ENCODE measurements at places on chromosomes 7 and 10.
A peak's percentile ranks its signal among the peaks of the same experiment; 100 is the strongest.

DNA sequence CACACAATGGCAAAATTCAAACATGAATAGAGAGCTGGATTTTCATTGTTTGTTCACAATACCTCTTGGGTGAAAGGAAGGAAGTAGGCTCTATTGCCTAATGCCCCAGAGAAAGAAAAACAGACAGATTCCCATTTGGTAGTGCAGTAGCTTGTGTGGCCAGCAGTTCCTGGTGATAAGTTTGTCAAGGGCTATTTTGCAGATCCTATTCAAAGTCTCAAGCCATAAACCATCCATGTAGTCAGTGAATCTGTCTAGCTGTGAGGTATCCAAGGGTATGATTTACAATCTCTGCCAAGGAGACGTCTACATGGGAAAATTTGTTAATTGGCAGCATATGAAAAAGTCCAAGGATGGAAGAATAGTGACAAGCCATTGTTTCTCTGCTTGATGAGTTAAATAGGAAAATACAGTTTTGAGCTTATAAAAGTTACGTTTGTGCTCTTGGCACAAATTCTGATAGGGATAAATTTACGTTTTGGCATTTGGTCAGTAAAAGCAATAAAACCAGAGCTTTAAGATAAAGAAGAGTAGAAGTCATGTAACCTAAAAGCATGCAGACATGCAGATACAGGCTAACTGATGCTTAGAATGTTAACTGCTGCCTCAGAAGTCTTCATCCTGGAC lies 269.1 kb downstream of the GATA3 start:
- no peak for DNase-seq

DNA sequence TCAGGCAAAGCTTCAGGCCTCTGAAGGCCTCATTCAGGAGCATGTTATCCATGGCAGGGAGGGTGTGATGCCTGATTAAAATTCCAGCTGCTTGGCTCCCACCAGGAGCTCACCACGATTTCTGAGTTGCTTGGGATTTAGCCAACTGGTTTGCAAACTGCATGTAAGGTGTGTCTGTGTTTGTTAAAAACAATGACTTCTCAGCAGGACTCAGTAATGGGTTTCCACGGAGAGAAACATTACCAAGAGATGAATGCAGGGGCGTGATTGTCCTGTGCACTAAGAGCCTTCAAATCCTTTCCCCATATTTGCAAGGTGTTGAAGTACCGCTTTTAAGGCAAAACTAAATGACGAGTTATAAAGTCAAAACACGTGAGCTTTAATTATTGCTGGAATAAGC lies 88.8 kb upstream of the BTBD16 start:
- DNase-seq, result no peak

- no peak for DNase-seq
Observed at GRCh38 chr7:50533866-50534265, 31.3 kb downstream of the DDC start.

DNA sequence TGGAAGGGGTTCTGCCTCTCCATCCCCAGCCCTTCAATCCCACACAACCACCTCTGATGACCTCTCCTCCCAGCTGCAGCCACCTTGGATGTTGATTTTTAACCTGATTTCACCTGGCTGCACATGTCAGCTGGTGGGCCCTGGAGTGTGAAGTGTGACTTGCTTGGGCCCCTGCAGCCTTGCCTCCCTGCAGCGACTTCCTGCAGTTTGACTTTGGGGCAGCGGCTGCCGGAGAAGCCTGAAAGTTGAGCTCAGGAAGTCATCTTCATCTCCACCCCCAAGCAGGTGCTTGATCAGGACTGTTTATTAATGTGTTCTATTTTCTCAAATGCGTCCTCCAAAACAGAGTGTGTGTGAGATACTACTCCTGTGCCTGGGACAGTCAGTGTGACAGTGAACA lies 675.2 kb upstream of the GALNT17 start:
- DNase-seq, result no peak

DNA sequence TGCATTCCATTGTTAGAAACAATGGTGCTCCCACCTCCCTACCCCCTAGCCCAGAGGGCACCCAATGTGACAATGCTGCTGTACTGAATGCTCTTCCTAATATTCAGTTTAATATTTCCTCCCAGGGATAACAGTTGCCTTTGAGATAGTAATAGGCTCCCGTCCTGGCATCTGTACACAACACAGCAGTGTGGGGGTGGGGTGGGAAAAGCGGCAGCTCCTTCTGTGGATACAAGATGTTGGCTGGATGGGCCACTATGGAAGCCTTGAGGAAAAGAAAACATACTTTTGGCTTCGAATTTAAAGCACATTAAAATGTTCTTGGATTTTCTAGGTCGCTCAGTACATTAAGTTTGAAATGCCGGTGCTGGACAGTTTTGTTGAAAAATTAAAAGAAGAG lies 9.2 kb upstream of the ZNF22 start:
- DNase-seq, result no peak

DNA sequence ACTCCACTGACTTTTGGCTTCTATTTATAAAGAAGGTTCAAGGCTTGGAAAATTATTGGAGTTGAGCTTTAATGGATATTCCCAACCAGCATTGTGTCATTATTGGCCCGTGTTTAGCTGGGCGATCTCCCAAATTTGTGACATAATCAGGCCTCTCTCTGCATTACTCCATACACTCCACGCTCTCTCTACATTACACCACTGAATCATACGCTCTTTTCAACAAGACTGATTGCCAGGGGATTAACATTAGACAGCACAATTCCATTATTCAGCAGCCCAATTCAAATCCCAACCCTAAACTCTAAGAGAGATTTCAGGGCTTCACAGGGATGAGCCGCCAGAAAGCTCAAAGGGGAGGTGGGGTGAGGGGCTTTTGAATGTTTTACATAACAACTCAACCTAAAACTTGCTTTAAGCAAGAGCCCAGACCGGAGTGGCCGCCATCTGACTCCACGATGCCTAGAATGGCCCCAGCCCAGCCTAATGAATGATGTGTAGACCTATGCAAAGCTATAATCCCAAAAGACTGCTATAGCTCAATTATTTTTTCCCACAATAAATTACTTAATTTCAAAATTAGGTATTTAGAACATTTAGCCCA lies 61.8 kb downstream of the FGFR2 start:
- DNase-seq, result no peak

- no peak for DNase-seq
Observed at GRCh38 chr10:72386916-72387586, 32.3 kb upstream of the DNAJB12 start.

- DNase-seq, result peak; percentile 57
Observed at GRCh38 chr10:58239561-58240169, 28.0 kb downstream of the IPMK start.

DNA sequence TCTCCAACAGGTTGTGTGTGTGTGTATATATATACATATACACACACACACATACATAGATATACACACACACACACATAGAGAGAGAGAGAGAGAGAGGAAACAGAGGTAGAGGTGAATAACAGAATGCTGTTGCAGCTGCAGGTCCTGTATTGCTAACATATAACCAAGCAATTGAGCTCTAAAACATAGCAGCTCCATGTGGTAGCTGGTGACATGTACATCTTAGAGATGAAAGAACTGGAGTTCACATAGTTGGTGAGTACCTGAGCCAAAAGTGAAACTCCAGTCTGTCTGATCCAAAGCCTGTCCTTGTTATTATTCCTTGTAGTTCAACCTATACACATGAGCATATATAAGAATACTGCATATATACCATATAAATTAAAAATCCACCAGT lies 152.9 kb upstream of the CSTF2T start:
- no peak for DNase-seq

- DNase-seq, result peak; percentile 94
Observed at GRCh38 chr7:92831716-92832533, 4.4 kb downstream of the CDK6 start.

DNA sequence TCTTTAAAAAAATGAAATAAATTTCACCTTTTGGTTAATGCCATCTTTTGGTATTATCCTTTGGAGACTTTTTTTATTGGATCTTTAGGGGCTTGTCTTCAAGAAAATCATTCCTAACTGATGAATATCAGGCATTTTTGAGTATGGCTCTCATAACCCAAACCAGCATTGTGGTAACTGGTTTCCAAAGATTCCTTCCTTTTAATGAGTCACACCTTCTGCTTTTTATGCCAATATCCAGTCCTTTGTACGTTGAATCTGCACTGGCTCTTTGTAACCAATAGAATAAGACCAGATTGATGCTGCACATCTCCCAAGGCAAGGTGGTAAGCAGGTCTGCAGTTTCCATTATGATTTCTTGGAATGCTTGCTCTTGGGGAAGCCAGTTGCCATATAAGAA lies 89.1 kb downstream of the GPR158 start:
- DNase-seq, result peak; percentile 1

DNA sequence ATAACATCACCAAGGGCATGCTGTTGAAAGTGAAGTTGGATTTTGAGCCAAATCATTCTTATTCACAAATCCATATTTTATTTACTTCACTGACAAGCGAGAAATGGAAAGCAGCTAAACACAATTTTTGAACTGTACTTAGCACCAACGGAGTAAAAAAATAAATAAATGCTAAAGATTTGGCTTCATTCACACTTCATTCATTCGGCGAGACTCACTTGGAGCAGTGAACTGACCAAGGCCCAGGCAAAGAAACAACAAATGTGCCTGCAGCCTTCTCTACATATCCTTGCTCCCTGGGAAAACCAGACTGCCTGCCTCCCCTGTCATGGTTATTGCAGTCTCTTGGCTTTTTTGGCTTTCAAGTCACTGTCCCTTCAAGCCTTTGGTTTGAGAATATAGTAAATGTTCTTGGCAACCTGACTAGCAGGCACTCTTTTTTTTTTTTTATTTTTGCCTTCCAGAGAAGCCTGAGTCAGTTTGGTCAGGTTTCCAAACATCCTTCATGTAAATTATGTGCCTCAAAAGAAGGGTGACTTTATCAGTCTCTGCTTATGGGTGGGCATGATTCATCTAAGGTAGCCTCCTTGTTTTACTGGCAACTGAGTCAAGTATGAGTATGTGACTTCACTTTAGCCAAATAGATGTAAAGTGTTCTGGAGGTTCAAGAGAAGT lies 177.6 kb upstream of the MEOX2 start:
- DNase-seq, result no peak

GRCh38 chr10:35675846-35676245 lies 33.8 kb upstream of the FZD8 start:
- DNase-seq, result no peak

DNA sequence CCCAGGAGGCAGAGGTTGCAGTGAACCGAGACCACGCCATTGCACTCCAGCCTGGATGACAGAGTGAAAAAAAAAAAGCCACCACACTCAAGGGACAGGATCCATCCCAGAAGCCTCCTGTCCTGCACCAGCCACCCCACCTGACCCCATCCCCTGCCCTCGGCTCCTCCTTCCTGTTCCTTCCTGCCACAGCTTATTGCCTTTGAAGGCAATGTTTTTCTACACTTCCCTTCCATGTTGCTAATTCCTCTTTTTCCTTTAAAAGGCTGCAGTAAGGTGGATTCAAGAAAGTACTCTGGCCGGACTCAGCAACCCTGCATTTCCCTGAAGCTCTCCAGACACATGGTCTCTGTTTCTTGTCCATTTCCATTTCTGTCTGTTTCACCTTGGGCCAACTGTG lies 80.9 kb downstream of the FAM171A1 start:
- no peak for DNase-seq

DNA sequence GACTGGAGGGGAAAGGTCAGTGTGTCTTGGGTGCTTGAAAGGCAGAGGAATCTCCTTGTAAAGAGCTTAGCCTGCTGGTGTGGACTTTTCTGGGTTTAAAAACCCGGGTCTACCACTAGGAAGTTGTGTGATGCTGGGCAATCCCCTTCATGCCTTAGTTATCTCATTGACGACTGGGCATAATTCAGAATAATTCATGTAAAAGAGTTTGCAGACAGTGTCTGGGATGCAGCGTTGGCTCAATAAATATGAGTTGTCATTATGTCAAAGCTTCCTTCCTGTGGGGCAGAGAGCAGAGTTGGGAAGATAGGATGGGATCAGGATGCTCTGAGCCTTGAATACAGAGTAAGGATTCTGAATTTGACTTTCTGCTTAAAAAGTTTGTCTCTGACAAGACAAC lies 196.4 kb downstream of the ADRA2A start:
- no peak for DNase-seq

GRCh38 chr10:33265621-33266020 lies 68.8 kb downstream of the NRP1 start:
- DNase-seq, result no peak

GRCh38 chr7:27171325-27171636 lies 2.8 kb downstream of the HOXA10 start:
- DNase-seq, result no peak

DNA sequence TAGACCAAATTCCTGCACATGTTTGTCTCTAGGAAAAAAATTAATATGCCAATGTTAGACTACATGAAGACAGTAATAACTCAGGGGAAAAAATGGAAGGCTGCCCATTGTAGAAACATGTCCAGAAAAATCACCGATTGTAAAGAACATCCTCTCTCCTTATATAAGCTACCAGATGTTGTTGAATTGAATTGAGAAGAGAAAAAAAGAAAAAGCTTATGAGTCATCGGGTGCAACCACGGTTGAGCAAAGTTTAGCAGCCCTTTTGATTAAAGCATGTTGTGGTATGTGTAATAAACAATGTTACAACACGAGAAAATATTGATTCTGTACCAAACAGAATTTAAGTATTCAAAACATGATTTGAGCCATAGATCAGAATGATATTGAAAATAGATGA lies 102.3 kb upstream of the ARHGAP21 start:
- peak; percentile 83 for DNase-seq

GRCh38 chr7:158891922-158892321 lies 35.6 kb downstream of the DYNC2I1 start:
- no peak for DNase-seq

DNA sequence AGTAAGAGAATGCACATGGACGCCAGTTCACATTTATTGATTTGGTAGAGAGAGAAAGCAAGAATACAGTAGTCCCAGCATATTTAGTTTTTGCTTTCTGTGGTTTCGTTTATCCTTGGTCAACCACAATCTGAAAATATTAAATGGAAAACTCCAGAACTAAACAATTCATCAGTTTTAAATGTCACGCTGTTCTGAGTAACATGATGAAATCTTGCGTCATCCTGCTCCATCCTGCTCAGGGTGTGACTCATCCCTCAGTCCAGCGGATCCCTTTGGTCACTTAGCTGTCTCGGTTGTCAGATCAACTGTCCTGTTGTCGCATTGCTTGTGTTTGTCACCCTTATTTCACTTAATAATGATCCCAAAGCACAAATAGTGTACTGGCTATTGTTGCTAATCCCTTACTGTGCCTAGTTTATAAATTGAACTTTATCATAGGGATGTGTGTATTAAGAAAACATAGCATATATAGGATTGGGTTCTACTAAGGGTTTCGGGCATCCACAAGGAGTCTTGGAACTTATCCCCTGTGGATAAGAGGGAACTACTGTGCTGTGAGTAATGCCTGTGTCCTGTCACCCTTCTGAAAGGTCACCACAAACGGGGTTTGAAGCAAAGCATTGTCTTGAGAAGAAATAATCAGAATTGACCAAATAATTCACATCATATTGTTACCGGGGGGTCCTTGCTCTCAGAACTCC lies 73.6 kb downstream of the OTUD1 start:
- DNase-seq, result peak; percentile 89

- DNase-seq, result peak; percentile 28
Observed at GRCh38 chr7:85162721-85163120, 24.1 kb downstream of the SEMA3D start.
